Transverse colon (tissue), 4 donors: ENCODE measurements at places on chromosomes 5 and 9.
A peak's percentile ranks its signal among the peaks of the same experiment; 100 is the strongest.

DNA sequence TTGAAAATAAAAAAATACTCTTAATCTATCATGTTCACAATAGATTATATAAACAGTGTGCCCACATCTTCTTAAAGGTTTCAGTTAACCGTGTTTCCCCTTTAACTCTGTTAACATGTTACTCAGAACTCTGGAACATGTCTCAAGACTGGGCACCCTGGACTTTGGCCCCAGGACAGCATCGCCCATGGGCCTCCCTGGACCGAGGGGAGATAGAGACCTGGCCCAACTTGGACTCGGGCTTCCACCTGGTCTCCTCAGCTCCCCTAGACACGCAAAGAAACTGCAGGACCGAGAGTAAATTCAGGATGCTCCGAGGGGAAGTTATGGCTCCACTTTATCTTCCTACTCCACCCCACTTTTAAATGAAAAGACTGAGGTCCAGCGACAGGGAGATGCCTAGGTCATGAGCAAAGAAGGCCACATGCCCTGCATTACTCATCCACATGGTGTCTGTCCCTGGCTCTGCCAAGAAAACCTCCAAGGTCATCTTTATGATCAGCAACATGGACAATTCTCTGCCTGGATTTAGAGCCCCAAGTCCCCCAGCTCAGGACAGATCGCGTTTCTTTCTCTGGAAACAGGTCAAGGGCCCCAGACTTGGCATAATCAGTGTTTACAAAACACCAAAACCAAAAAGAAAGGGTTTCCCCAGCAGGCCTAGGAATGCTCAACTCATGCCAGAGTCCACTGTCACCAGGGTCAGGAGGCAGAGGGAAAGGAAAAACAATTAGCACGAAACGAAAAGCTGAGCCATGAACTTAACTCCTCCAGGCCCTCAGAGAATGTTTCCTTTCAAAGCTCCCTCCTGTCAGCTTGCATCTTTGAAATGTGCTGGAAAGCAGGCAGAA lies 17.4 kb downstream of the GPX3 start:
- DNase-seq, result no peak

GRCh38 chr5:91170266-91170665 lies 212.9 kb downstream of the ARRDC3 start:
- no peak for DNase-seq

GRCh38 chr5:166032601-166033000 lies 2258.8 kb upstream of the WWC1 start:
- DNase-seq, result no peak

DNA sequence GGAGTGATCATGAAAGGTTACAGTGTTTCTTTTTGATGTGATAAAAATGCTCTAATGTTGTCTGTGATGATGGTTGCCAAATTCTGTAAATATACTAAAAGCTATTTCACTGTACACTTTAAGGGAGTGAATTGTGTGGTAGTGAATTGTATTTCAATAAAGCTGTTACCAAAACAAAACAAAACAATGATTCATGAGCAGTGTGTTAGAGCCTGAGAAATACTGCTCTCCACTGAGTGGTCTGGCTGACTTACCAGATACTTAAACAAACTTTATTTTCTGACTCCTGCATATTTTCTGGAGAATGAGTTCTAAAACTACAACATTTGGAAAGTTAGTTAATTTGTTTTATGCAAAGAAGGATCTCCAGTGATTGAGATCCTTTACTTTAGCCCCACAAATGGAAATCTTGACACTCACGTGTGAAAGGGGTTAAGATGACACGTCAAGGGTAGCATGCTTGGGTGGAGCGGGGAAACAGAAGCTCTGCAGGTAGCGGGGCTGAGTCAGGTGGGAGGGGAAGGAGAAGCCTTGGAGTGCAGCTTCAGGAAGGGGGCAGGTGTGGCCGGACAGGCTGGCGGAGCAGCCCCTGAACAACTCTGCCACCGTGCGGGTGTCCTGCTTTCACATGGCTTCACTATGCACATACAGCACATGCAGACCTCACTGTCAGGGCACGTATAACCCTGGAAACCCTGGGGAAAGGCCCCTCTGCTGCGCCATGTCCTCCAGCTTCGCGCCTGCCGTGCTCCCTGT lies 256.7 kb downstream of the IRX1 start:
- no peak for DNase-seq

DNA sequence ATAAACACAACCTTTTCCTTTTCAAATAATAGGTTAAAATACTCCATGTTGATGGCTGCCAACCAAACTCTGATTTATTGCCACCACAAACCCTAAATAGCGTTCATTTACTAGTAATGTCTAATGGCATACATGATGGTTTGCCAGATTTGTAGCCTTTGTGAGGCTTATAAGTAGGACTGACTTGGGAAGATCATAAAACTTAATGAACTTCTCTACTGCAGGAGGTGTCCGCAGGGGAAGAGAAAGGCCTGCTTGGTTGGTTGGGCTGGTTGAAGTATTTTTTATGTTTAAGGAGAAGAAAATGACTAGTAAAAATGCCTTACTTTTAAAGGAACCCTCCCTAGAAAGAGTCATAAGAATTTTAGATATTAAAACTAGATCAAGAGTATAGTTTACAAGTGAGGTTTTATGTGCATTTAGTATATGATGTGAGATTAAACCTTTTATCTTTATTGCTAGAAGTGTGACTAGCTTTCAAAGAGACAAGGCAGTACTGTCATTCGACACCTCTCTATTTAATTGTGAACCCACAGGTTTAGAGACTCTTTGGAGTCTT lies 5.0 kb downstream of the PBX3 start:
- no peak for DNase-seq

DNA sequence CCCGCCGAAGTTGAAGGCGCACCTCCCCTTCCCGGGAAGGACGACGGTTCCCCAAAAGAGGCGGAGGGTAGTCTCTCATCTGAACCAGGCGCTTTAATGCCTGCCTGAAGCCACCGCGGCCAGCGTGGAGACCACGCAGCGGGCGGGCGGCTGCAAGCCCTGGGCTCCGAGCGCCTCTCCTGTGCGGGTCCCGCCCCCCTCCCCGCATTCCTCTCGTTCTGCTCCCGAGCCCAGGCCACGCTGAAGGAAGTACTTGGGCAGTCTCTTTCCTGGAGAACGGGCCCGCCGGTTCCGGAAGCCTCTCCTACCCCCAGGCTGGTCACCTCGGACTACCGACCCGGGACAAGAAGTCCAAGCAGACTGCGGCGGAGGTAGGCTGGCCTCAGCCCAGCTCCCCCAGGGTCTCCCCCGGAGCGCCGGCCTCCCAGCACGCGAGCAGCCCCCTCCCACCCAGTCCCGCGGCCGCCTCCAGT lies 571 bp downstream of the PPIC start:
- peak; percentile 58 for DNase-seq

GRCh38 chr5:167503926-167504720 lies 787.3 kb upstream of the WWC1 start:
- no peak for DNase-seq

- no peak for DNase-seq
These were observed 4.9 kb upstream of the TRAF1 start for GRCh38 chr9:120931231-120932085.

GRCh38 chr5:59712836-59713497 lies 180.6 kb downstream of the PDE4D start:
- DNase-seq, result no peak

DNA sequence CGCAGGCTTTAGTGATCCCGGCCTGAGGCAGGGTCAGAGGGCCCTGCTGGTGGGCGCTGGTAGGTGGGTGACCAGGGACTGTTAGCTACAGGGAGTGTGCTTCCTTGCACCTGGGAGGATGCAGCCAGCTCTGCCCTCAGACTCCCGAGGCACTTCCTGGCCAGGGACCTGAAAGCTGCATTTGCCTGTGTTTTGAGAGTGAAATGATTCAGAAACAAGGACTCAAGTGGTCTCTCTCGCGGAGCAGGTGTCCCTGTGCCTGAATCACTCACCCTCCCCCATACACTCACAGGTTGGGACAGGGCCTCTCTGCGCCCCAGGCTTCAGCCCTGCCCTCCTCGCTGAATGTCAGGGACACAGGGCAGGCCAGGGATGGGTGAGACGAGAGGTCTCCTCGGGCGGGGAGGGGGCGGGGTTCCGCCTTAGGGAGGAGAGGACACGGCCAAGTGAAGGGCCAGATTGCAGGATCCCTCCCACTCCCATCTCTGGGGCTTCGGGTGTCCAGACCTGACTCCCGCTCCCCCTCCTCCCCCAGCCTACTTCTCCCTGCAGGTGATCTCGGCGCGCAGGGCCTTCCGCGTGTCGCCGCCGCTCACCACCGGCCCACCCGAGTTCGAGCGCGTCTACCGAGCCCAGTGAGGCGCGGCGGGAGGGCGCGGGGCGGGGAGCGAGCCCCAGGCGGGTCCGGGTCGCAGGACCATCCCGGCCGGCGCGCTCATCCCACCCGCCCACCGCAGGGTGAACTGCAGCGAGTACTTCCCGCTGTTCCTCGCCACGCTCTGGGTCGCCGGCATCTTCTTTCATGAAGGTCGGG lies 1.5 kb downstream of the LTC4S start:
- no peak for DNase-seq

GRCh38 chr5:85334-85995 lies 6.5 kb upstream of the PLEKHG4B start:
- no peak for DNase-seq

- DNase-seq, result no peak
These were observed 90.9 kb upstream of the MTAP start for GRCh38 chr9:21711504-21711903.

GRCh38 chr9:69472101-69472620 lies 147.1 kb downstream of the ENTREP1 start:
- DNase-seq, result no peak

DNA sequence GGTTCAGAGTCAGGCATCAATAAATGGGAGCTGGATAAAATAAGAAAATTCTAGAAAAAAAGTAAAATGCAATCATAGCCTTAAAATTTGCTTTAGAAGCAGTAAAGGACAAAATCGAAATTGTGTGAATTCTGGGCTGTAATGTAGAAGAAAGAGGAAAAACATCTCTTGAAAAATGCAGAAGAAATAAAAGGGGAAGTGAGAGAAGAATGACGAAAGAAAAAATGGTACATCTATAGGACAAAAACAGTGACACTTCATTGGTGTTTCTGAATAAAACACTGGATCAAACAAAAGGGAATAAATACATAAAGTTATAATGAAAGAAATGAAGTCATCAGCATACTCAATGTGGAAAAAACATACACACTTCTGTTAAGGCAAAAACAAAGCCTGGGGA lies 642.3 kb downstream of the ACTL7B start:
- no peak for DNase-seq

DNA sequence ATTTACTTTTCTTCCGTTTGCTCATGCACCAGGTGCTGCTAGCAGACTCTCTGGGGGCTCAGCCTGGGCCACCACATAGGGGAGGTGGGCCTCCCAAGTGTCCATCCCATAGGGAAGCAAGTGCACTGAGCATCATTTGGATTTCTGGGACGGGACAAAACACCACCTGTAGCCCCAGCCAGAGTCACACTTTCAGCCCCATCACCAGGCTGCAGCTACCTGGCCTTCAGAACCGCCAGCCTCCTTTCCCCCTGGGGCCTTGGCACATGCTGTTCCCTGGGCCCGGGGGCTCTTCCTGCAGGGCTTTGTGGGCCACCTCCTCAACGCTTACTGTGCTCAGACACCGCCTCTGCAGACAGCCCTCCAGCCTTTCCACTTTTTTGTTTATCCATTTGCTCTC lies 19.6 kb upstream of the SUSD3 start:
- DNase-seq, result no peak

- DNase-seq, result no peak
These were observed 9.4 kb downstream of the NR6A1 start for GRCh38 chr9:124761710-124762109.

DNA sequence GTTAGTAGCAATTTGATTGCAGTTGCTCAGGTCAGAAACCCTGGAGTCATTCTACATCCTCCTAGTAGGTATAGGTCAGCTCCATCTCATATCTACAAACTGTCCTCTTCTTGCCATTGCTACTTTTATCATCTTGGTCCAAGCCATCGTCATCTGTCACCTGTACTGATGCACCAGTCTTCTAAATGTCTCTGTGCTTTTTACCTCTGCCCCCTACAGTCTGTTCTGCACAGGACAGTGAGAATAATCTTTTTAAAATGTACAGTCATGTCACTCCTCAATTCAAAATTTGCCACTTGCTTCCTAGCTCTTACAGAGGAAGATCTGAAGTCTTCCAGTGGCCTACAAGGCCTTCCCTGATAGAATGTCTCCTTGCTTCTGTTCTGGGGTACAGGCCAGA lies 6.8 kb downstream of the NNT start:
- DNase-seq, result no peak

GRCh38 chr5:78858364-78858763 lies 126.7 kb downstream of the ARSB start:
- no peak for DNase-seq

GRCh38 chr5:81422671-81423070 lies 28.7 kb upstream of the ACOT12 start:
- no peak for DNase-seq

DNA sequence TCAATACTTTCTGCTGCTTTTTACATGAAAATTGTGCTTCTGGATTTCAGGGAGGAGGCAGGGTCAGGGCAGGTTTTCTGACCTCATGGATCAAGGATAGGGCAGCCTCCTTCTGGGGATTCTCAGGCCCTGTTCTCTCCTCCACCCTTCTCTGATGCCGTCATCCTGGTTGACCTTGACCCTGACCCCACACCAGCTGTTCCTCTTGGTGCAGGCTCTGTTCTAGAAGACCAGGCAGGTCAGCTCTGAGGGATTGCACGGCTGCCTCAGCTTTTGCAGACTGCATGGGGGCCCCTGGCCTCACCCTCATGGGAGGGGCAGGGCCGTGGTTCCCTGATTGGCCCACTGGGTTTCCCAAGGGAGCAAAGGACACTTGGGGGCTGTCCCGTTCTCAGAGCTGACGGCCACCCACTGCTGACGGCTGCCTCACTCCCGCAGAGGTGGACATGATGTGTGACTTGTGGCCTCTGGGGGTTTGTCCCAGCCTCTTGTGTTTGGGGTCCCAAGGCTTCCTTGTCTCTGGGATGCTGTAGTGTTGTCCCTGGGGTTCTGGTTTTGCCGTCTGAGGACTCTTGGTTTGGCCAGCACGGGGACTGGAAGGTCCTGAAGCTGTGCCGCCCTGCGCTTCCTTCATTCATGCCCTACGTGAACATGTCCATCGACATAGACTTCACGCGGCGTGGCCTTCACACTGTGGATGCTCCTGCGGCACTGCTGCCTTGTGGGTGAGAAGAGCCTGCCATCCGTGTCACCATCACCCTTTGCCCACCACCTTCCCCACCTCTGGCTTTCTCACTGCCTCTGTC lies 34.5 kb downstream of the CEP72 start:
- DNase-seq, result no peak

- no peak for DNase-seq
These were observed 20.7 kb downstream of the FBXW5 start for GRCh38 chr9:136923881-136924280.

DNA sequence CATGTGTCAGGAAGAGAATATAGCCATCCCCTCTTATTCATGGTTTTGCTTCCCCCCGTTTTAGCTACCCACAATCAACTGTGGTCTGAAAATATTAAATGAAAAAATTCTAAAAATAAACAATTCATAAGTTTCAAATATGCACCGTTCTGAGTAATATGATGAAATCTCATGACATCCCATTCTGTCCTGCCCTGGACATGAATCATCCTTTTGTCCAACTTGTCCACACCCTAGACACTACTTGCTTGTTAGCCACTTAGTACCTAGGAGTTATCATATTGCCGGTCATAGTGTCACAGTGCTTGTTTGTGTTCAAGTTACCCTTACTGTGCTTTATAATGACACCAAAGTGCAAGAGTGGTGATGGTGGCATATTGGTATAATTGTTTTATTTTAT lies 113.5 kb downstream of the CAAP1 start:
- no peak for DNase-seq
